ENCODE measurements at places on chromosomes 7 and 10.

- DNase-seq = no peak
These were observed 627.9 kb downstream of the SDK1 start for GRCh38 chr7:3928727-3929515.

GRCh38 chr10:44393051-44393630, 8.2 kb upstream of the CXCL12 start:
- no peak for DNase-seq

- no peak for DNase-seq
These were observed 217.6 kb upstream of the TCF7L2 start for GRCh38 chr10:112732277-112732921.

DNA sequence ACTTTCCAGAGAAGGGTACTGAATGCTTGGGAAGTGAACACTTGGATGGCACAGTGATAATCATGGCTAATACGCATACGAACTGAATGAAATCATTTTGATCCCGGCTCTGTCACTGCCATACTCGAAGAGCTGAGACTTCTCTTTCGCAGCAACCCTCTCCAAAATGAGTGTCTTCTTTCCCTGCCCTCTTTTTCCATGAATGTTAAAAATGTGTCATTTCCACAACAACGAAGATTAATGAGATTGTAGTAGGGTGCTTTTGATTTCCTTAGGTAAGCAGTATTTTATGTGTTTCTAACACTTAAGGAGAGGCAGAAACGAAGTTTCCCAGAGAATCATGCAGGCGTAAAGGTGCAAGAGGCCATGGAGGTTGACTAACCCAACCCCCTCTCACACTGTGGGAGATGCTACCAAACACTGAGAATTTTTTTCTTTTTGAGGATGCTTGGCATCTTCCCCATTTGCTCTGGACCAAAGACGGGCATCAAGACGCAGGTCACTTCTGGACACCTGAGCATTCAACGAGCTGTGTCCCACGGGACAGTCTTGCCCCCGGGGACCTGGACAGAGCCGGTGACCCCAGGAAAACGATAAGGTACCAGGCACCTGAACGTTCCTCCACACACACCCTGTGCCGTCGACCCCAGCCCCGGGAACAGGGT, 823 bp downstream of the COPG2 start:
- no peak for DNase-seq

GRCh38 chr10:33136271-33136670, 178.2 kb upstream of the ITGB1 start:
- no peak for DNase-seq

- no peak for DNase-seq
These were observed 61.0 kb upstream of the DUSP5 start for GRCh38 chr10:110436554-110437350.

DNA sequence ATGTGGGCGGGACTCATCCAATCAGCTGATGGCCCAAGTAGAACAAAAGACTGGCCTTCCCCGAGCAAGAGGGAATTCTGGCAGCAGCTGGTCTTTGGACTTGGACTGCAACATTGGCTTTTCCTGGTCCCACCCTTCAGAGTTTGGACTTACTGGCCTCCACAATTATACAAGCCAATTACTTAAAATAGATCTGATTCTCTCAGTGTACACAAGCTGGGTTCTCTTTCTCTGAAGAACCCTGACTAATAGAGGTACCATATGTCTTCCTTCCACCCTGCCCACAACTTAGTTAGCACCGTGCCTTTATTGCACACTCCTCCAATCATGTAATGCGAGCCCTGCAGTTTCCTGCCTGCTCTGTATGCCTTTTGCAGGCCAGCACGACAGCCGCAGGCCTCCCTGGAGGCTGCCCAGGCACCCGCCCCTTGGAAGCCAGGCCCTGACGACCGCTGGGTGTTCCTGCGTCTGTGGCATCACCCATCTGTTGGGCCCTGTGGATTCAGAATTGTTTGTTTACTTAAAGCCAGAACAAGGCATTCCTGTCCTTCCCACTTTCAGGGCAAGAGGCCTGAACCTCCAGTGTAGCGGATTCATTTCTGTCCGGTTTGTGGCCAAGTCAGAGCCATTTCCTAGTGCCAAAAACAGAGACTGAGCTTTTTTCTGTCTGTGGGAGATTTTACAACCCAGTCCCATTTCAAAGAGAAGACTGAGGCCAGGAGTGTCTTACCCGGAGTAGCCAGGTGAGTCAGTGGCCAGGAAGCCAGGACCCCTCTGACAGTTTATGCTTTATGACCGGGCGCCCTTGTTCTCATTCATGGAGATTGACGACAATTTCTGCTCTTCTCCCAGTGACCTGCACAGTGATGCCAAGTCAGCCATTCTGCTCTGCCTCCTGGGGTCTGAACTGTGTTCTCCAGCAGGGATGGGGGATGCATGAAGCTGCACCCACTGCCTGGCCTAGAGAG, 968 bp upstream of the INMT start:
- DNase-seq = no peak

DNA sequence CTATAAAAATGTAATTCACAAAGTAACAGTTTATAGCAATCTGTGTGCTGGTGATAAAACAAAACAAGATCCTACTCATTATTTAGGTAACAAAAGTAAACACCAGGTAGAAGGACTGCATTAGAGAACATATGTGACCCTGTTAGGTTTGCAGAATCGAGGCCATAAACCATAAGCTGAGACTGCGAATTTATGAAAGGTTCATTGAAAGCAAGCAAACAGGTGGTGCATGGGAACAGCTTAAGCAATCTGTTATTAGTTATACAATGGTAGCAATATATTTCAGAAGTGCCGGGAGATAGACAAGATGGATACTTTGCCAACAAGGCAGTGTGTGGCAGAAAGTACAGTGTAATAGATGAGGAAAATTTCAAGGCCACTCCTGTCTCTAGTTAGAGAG, 23.5 kb upstream of the FAM133B start:
- DNase-seq = no peak

DNA sequence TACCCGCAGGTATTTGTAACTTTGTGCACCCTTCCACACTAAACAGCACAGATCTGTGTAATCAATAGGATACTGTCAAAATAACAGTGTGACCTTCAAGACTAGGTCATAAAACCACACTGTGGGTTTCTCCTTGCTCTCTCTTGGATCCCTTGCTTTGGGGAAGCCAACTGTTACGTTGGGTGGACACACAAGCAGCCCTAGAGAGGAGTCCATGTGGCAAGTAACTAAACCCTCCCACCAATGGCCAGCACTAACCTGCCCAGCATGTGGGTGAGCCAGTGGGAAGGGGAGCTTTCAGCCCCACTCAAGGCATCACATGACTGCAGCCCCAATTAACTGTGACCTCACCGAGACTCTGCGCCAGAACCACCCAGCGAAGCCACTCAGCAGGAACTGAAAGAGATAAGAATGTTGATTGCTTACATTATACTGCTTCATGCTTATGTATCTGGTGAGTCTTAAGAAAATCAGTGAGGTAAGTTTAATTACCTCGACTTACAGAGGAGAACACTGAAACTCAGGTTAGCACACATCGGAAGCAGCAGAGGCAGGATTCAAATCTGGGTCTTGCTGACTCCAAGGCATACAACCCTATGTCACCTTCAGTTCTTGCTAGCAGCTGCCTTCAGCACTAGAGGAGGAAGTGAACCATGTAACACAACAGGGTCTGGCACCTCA, 9.4 kb upstream of the ZC3HAV1 start:
- no peak for DNase-seq
